ENCODE measurements at places on chromosomes 13 and 19.

GRCh38 chr13:23950736-23951510 is 53.6 kb upstream of the C1QTNF9B start:
- no peak overlapping the region for H3K27ac ChIP-seq
- H3K36me3 ChIP-seq = no peaks in the 10 kb centered on the region
- H3K4me3 ChIP-seq = no peak overlapping the region
- H3K27me3 ChIP-seq = no peaks in the 10 kb centered on the region
- DNase-seq = no peak

DNA sequence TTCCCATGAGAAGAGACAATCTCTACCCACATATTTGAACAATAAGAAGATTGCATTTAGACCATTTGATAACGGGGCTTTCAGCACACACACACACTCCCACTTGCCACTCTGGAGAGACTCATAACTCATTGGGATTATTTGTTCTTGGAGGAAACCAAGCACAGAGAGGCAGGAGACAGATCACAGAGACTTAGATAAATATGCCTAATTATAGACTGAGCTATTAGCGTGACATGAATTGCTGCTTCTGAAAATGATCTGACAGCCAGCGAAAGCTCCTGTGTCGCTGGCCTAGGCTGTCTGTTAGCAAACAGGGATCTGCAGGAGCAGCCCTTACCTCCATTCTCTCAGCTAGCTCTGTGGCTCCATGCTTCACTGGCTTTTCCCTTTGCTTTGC is 111.4 kb downstream of the CCNA1 start:
- no peak overlapping the region for H3K4me3 ChIP-seq
- H3K36me3 ChIP-seq = no peaks in the 10 kb centered on the region
- no peak overlapping the region for H3K27ac ChIP-seq
- DNase-seq = no peak
- H3K27me3 ChIP-seq = no peaks in the 10 kb centered on the region
- no peaks in the 10 kb centered on the region for H3K4me1 ChIP-seq

GRCh38 chr19:39203372-39204341 is at the start of gene SYCN:
Gene SYCN, minus strand, starts transcription at chr19:39204263. Its CDS starts 9 bp downstream, at chr19:39204254.
- no peaks in the 10 kb centered on the region for H3K4me1 ChIP-seq
- DNase-seq = no peak
- H3K27ac ChIP-seq = no peak within 1 kb of the TSS
- peaks cover 21% of the 10 kb centered on the region for H3K27me3 ChIP-seq

DNA sequence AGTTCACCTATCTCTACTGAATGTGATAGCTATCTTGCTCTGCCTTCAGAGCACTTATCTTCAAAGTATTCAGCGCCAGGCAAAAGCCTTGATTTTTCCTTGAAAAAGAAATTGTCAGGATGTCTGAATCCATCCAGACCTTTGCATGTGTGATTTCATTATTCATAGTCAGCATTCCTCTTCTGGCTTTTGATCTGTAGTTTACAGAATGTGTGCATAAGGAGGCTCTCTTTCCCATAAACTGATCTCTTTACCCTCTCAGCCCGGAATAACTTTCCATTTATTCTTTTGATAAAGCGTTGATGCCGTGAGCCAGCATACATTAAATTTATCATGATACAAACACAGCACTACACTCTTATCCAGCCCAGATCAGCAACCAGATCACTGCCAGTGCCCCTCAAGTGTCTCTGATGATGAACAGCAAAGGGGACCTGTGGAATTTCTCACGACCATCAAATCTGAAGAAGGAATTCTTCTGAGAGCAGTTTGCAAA is 130.8 kb downstream of the DNAJC15 start:
- DNase-seq = no peak
- no peaks in the 10 kb centered on the region for H3K27me3 ChIP-seq
- H3K4me1 ChIP-seq = no peaks in the 10 kb centered on the region
- H3K27ac ChIP-seq = no peak overlapping the region
- no peak overlapping the region for H3K4me3 ChIP-seq
- no peaks in the 10 kb centered on the region for H3K36me3 ChIP-seq

DNA sequence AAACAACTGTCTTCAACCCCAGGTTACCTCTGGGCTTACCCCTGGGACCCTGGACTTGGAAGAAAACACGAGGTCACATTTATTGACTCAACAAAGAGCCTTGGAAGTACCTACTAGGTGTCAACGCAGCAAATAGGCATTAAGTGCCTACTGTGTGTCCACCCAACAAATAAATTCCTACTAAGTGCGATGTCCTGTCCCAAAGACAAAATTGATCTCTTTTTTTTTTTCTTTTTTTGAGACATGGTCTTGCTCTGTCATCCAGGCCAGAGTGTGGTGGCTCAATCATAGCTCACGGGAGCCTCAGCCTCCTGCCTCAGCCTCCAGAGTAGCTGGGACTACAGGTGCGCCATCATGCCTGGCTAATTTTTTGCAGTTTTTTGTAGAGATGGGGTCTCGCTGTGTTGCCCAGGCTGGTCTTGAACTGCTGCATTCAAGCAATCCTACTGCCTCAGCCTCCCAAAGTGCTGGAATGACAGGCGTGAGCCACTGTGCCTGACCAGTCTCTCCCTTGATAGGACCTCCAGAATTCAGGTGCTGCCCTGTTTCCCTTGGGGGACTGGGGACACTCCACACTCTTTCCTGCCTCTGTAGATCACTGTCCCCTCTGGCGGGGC is 589 bp upstream of the S1PR2 start:
- no peaks in the 10 kb centered on the region for H3K36me3 ChIP-seq
- H3K4me1 ChIP-seq = peaks cover 2% of the 10 kb centered on the region
- H3K4me3 ChIP-seq = peak overlapping the region; percentile 82
- DNase-seq = no peak

GRCh38 chr19:15595069-15595468 is 19.9 kb upstream of the CYP4F8 start:
- no peaks in the 10 kb centered on the region for H3K4me1 ChIP-seq
- no peak overlapping the region for H3K4me3 ChIP-seq
- DNase-seq = peak; percentile 77
- H3K27ac ChIP-seq = peak overlapping the region; percentile 4
- no peaks in the 10 kb centered on the region for H3K36me3 ChIP-seq
- no peaks in the 10 kb centered on the region for H3K27me3 ChIP-seq

DNA sequence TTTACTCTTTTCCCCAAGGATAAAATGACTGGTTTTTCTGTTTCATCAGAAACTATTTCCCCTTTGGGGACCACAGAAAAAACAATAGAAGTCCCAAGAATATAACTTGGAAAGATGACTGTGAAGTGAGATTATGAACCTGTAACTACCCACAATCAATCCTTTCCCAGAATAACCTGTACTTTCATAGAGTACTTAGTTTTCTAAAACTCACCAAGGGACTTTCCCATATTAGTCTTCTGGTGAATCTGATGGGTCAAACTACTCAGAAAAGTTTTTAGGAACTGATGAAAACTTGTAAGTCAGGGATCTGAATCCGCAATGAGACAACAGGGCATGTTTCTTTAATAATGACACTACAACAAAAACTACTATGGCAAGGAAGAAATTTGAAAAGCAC is 62.6 kb downstream of the STK24 start:
- no peaks in the 10 kb centered on the region for H3K27me3 ChIP-seq
- no peaks in the 10 kb centered on the region for H3K4me1 ChIP-seq
- H3K4me3 ChIP-seq = no peak overlapping the region
- no peak overlapping the region for H3K27ac ChIP-seq
- no peak for DNase-seq
- no peaks in the 10 kb centered on the region for H3K36me3 ChIP-seq

GRCh38 chr19:57803594-57804325 is 11.0 kb downstream of the ZNF552 start:
- peaks cover 15% of the 10 kb centered on the region for H3K4me1 ChIP-seq
- peak overlapping the region; percentile 35 for H3K4me3 ChIP-seq
- H3K27ac ChIP-seq = peak overlapping the region; percentile 92

DNA sequence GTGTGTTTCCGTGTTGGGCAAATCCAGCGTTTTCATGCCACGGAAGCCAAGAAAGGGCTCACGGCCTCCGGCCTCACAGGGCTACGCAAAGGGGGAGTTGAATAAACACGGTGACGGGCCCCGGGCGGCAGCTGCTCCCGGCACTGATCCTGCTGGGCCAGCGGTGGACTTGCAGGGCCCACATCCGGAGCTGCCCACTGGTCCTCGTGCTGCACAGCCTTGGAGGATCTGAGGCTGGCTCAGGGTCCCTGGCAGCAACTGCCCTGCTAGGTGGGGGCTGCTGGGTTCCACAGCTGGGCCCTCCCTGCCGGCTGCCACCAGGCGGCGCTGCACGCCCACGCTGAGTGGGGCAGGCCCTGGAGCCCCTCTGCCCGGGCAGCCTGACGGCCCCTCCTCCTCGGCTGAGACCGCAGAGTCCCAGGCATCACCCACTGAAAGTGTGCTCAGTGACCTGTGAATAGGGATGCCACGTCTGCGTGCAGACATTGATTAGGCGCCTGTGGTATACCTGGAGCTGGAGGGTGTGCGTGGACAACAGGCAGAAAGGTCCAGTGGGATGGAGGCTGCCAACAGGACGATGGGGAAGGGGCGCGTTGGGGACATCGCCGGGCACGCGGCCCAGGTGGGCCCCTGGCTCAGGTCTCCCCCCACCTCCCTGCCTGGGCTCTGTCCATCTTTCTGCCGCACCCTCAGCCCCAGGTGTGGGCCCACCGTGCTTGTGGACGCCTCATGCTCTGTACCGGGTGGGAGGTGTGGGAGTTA is 5.3 kb upstream of the HCN2 start:
- H3K4me3 ChIP-seq = no peak overlapping the region
- no peak for DNase-seq
- no peaks in the 10 kb centered on the region for H3K27me3 ChIP-seq
- no peak overlapping the region for H3K27ac ChIP-seq
- H3K36me3 ChIP-seq = peaks cover 11% of the 10 kb centered on the region
- peaks cover 5% of the 10 kb centered on the region for H3K4me1 ChIP-seq

- H3K4me1 ChIP-seq = no peaks in the 10 kb centered on the region
- no peak overlapping the region for H3K4me3 ChIP-seq
- H3K36me3 ChIP-seq = no peaks in the 10 kb centered on the region
- DNase-seq = no peak
- no peak overlapping the region for H3K27ac ChIP-seq
Observed at GRCh38 chr19:4431296-4431695, 26.3 kb downstream of the UBXN6 start.

DNA sequence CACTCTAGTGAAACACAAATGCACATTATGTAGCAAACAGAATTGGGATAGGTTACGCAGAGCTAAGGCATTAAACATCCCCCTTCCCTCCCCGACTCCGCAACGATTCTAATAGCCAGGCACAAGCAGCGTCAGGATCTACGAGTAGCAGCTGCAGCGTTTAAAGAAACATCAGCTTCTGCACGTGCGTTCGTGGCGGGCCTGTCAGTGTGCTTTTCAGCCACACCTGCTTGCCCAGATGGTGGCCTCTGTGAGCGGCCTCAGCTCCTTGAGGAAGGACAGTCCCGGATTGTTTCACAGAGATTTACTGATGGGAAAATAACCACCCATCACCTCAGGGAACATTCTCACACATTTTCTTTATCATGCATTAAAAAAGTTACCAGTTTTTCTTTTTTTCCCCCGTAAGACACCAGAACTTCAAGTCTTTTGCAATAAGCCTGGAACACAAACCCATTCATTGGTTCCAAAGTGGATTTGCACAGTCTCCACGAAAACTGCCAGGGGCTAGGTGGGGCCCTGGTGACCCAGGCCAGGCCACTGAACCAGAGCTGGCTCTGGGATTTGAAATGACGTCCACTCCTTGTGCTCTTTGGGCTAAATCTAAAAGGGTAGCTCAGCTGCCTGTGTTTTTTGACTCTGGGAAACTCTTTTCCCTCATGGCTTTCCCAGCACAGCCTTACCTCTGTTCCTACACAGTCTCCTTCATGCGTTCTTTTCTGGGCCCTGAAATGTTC is 325.5 kb downstream of the KCNRG start:
- H3K27ac ChIP-seq = no peak overlapping the region
- DNase-seq = no peak
- H3K36me3 ChIP-seq = no peaks in the 10 kb centered on the region
- no peaks in the 10 kb centered on the region for H3K4me1 ChIP-seq
- H3K4me3 ChIP-seq = no peak overlapping the region

DNA sequence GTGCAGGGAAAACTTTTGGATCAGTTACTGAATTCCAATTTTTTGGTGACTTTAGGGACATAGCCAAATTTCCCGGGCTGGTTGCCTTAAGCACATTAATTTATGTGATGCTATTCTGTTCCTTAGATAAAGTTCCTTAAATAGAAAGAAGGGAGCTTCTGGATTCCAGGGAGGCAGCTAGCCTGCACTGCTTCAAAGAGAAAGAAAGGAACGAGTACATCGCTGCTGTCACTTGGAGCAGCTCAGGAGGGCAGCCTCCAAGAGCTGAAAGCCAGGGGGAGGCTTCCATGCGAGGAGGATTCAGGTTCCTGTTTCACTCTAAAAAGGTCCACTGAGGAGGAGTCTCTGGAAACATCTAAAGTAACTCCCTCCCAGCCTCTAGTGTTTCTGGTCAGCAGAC is 55.7 kb downstream of the FAM124A start:
- no peak overlapping the region for H3K27ac ChIP-seq
- peaks cover 14% of the 10 kb centered on the region for H3K4me1 ChIP-seq
- no peak for DNase-seq
- H3K4me3 ChIP-seq = no peak overlapping the region
- H3K36me3 ChIP-seq = no peaks in the 10 kb centered on the region
- H3K27me3 ChIP-seq = no peaks in the 10 kb centered on the region

GRCh38 chr19:872266-872951 is 12.9 kb downstream of the CFD start:
- peak overlapping the region; percentile 47 for H3K27ac ChIP-seq
- H3K4me3 ChIP-seq = no peak overlapping the region
- no peaks in the 10 kb centered on the region for H3K4me1 ChIP-seq

GRCh38 chr13:27053210-27053884 is 118.3 kb downstream of the USP12 start:
- H3K27ac ChIP-seq = no peak overlapping the region
- H3K27me3 ChIP-seq = no peaks in the 10 kb centered on the region
- H3K36me3 ChIP-seq = no peaks in the 10 kb centered on the region
- no peak overlapping the region for H3K4me3 ChIP-seq
- DNase-seq = no peak
